ENCODE measurements at places on chromosomes 7 and 10.

DNA sequence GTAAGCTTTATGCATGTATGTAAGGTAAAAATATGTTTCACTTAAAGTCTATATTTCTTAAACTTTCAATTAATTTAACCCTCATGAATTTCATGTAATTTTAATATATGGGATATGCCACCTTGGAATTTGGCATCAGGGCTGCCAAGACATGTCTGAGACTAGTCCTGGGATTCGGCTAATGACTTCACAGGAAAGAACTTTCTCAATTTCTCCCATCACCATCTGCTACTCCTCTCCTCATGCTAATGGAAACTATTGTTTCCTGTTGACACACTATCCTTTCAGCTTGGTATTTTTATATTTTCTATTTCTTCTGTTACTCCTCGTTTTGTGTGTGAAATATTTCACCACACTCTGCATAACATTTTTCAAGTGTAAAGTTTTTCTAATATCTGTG is 205.9 kb downstream of the ARL4A start:
- DNase-seq, result no peak

DNA sequence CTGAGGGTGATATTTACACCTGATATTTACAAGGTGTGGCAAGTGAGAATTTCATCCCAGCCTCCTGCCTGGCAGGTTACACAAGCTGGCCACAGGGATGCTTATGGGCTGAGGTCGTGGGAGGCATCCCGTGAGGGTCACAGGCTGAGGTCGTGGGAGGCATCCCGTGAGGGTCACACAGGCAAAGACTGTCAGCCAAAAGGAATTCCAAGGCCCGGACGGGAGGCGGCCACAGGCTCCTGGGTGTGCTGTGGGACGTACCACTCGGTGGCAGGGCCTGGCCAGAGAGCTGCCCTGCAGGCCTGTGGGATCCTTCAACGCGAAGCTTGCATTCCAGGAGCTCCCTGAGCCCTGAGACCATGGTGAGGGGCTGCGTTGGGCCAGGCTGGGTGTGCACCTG is 460.6 kb downstream of the DNAJB6 start:
- DNase-seq, result no peak

DNA sequence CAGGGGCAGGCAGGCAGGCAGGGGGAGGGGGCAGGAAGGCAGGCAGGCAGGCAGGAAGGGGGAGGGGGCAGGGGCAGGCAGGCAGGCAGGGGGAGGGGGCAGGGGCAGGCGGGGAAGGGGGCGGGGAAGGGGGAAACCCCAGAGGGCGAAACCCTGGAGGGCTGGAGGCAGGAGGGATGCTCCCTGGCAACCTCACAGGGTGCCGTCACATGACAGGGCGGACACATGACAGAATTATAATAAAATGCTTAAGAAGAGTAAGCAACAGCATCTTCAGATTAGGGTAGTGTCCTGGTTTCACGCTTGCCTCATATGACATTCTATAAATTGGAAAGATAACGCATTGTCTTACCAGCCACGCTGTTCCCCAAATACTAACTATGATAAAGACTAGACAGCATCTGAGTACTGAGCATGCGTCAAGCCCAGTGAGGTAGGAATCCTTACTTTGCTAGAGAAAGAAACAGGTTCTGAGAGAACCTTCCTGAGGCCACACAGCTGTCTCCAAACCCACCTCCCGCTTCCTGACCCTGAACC is 131.6 kb downstream of the DIP2C start:
- no peak for DNase-seq

DNA sequence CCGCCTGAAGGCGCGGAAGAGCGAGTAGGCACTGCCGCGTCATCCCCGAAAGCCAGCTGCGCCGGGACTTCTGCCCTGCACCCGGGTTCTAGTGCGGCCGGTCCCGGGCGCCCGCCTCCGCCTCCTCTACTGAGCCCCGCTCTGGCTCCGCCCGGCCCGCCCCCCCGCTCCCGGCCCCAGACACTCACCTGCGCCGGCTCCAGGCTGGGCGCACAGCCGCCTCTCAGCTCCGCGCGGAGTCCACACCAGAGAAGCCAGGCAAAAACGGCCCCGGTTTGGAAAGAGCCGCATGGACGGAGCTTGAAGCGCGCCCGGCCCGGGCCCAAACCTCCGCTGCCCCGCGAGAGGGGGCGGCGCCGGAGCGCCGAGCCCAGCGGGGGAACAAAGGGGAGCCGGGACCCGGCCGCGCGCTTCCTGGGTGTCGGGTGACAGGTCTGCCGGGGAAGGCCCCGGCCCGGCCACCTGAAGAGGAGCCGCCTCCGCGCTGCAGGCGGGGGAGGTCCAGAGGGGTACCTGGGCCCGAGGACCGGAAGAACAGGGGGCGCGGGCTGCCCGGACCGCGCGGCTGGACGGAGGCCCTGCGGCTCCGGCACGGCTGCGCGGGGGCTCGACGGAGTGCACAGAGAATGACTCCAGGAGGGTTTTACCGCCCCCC is 168.2 kb downstream of the NRF1 start:
- no peak for DNase-seq

DNA sequence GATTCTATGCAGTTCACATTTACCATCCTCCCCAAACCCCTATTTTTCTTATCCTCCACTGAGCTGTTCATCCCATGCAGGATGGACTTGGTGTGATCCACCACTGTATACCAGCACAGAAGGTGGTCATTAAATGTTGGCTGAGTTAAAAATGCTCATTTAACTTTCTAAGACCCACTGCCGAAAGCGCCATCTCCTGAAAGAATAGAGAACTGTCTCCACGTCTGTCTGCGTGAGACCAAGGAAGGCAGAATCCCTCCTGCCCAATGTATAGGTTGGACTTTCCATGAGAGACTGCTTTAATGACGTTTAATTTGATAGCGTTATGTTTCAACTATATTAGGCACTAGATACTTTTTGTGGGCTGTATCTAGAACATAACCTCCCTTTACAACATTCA is 124.3 kb downstream of the GPAM start:
- no peak for DNase-seq

GRCh38 chr7:97757824-97758223 is 25.9 kb downstream of the TAC1 start:
- DNase-seq, result no peak

- no peak for DNase-seq
Observed at GRCh38 chr10:101146392-101147251, 15.5 kb downstream of the TLX1 start.

- DNase-seq, result no peak
Observed at GRCh38 chr7:30799976-30800661, 28.9 kb downstream of the MINDY4 start.

DNA sequence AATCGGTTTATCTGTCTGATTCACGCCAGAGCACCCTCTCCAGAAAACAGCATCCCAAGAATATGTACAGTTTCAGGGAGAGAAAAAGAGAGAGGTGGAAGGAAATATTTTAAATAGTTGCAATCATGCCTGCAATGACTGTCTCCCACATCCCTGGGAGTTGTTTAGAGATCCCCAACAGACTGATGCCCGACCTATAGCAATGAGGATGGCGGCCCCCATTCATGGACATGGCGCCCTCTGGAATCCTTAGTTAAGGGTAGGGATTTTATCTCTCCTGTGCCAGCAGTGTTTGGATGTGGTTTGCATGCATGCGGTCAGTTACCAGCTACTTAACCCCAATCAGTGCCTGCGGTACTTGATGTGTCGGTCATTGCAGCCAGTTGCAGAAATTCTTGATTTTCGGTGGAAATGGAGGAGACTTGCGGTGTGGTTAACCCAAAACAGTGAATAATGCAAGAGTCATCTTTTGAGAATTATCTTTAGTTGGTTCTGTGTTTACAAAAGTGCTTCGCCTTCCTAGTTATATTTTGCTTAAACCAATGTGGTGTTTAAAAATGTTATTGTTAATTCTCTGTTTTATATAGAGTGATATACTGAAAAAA is 186.0 kb upstream of the TCF7L2 start:
- no peak for DNase-seq

DNA sequence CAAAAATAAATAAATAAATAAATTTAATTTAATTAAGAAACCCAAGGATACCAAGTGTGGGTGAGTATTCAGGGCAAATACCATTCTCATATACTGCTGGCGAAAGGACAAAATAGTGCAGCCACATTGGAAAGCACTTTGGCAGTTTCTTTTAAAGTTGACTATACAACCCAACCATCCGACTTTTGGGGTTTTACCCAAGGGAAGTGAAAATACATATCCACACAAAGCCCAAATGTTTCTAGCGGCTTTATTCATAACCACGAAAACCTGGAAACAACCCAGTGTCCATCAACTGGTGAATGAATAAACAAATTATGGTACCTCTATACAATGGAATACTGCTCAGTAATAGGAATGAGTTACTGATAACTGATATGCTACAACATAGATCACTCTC is 36.2 kb upstream of the OGDHL start:
- no peak for DNase-seq

- DNase-seq, result no peak
Observed at GRCh38 chr7:132118641-132119040, 457.6 kb downstream of the PLXNA4 start.

DNA sequence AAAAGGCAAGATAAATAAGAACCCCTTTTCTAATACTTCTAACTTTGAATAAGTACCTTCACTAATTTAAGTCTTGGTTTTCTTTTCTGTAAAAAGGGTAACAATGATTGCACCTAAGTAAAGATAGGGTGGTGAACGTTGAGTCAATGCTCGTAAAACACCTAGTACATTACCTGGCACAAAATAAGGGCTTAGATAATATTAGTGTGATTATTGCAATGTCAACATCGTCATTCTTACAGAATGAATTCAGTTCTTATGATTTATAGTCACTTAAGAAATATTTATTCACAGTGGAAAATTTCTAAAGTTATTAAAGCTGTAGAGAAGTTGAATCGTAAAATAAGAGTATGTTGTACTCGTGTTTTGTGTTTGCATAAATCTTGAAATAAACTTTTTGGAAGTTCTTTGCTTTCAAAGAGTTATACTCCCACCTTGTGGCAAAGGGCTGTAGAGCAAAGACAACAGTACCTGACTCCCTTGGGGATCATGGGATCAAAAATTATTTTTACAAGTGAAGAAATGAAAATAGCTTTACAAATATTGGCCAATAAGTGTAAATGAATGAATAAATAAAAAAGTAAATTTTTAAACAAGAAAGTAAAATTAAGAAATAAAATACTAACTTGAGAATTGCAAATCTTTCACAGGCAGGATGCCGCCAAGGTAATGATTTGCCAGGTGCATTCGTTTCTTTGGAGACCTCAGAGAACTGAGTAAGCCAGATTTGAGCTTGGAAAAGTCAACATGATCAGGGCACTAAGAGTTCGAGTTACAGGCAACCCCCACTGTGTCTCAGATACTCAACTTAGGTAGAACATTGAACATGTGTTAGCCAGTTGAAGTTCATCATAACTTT is 285.8 kb upstream of the CACNA2D1 start:
- DNase-seq, result no peak
